ENCODE measurements at places on chromosomes 12 and 14.

GRCh38 chr14:102591372-102591943, 991 bp upstream of the RCOR1 start:
- DNase-seq: peak; percentile 4

GRCh38 chr14:33776871-33777270, 174.0 kb downstream of the EGLN3 start:
- DNase-seq: no peak

- DNase-seq: no peak
Measured at GRCh38 chr12:3134126-3134525, 56.9 kb downstream of the TSPAN9 start.

DNA sequence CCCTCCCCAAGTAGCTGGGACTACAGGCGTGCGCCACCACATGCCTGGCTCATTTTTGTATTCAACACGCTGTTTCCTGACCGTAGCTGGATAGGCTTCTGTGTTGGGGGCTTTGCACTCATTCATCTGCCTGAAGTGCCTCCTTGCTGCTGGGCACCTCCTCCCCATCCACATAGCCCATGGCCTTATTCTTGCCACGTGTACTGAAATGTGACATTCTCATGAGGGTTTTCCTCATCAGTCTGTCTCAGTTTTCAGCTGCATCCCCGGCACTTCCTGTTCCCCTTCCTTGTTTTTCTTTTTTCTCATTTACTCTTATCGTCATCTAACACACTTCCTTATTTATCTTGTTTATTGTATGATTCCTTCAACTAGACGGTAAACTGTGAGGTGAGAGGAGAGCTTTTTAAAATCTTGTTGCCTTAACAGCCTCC, 36.6 kb downstream of the RCOR1 start:
- no peak for DNase-seq

Data from stimulated activated CD4-positive, alpha-beta T cell treated with anti-CD3 and anti-CD28 coated beads, Interleukin-12 subunit alpha, Interleukin-12 subunit beta, amount 100 ng/mL, for 24 hours (primary cell).